ENCODE measurements at places on chromosomes 6 and 20.

- no peak for DNase-seq
Observed at GRCh38 chr6:159887761-159888160, 3.0 kb upstream of the MAS1 start.

DNA sequence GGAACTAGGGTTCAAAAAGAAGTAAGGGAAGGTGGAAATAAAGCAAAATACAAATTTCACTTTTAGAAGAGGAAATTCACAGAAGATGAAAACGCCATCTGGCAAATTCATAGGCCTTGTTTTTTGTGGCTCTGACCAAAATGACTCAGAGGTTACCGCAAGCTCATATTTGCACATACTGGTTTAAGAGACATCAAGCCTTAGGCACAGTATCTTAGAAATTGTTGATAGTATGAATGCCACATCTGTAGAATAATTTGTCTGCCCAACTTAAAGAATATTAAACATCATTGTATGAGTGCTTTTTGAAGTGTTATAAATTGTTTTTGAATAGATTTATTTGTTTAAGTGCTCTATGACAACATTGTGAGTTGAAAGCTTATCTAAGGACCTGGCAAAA lies 10.6 kb downstream of the TAAR1 start:
- DNase-seq: no peak

DNA sequence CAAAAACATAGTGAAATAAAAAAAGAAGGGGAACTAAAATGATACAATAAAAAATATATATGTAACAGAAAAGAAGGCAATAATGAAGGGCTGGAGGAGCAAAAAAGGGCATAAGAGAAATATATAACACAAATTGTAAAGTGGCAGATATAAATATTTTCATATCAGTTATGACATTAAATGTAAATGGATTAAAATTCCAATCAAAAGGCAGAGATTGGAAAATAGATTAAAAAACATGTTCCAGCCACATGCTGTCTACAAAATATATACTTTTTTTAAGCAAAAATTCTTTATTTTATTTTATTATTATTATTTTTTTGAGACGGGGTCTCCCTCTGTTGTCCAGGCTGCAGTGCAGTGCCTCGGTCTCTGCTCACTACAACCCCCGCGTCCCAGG lies 23.9 kb upstream of the NT5E start:
- no peak for DNase-seq

DNA sequence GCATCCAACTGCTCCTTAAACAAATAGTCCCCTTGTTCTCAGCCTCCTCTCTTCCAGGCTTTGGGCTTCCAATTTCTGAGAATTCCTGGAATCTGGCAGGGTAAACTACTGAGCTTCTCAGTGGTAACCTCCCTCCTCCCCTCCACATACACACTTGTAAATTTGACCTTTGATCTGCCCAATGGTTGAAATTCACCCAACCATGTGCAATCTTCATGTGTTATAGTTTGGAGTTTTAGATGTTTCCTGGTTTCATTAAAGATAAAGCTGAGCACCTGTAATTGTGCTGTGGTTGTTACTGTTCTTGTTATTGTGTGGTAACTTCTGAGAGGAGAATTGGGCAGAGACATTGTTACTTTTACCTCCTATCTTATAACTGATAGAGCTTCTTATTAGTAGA lies 328.4 kb downstream of the TPBG start:
- DNase-seq: no peak

DNA sequence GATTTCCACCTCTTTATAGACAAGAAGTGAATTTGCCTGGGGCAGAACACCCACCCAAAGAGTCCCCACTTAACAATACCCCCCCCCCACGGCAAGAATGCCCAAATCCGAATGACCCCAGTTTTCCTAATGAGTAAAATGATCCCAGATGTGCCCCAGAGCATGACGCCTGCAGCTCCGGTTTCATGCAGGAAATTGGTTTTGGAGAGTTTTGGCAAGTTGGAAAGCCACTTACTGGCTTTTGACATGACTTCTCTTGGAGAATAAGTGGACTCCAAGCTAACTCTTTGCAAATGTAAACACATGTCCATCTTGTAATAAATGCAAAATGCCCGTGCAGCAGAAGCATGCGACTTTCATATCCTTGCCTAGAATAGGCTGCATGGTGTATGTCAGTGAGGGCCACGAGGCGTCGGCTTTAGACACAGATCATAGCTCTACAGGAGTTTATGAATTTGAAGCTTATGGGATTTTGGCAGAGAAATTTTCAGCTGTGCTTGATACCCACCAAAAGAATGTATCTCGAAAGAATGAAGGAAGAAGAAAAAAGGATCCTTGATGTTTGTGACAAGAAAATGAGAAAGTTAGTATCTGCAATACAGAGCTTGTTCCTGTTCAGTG lies 24.2 kb downstream of the EDN3 start:
- DNase-seq: no peak

DNA sequence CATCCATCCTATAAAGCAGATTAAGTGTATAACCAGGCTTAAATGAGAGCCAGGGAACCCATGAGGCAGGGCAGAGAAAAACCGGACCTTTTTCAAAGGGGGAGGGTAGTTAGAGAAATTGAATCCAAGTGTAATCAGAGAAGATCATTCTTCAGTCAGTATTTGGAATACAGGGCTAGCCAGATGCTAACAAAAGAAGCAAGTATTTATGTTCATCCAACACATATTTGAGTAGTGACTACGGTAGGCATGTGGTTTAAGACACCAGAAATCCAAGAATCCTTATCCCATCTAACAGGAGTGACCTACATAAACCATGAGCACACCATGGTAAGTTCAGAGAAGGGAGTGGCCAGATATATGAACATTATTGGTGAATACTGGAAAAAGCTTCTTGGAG lies 46.8 kb upstream of the FAM83C start:
- DNase-seq: no peak

Measured in activated T-helper 1 cell treated with Interleukin-2 at 50 U/mL for 16 hours (primary cell).